ENCODE measurements at places on chromosomes 16 and 17.

DNA sequence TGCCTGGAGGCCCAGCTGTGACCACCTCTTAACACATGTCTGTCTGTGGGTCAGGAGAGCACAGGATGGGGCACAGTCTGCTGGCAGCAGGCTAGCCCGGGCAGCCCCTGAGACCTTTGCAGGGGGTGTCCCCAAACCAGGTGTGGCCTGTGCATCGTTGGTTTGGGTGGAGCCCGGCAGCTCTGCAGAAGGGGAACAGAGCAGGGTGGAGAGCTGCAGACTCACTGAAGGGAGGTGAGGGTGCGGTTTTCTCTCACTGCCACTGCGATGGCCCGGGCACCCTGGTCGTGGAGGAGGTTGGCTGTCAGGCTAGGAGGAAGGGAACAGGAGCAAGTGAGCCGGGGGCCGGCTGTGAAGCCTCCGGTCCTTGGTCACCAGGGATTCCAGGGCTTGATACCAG lies 28.8 kb downstream of the NLRC3 start:
- no peak overlapping the region for H3K27ac ChIP-seq
- H3K27me3 ChIP-seq: no peaks in the 10 kb centered on the region
- DNase-seq: no peak

DNA sequence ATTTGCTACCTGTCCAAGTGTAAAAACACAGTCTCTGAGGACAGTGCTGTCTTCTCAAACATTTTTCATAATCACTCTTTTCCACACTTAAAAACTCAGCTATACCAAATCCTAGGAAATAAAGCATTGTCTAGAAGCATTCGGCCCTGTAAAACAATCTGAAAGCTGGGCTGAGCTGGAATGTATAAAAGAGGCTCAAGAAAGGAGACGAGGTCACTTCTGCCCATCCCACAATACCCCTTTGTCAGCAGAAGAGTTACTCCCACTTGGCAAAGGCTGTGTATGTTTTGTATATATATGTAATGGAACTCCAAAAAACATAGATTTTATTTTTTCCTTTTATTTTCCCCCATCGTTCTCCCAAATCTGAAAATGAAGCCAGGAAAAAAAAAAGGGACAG lies 43.9 kb downstream of the STH start:
- no peak overlapping the region for H3K4me3 ChIP-seq
- DNase-seq: no peak
- H3K27ac ChIP-seq: no peak overlapping the region
- peaks cover 9% of the 10 kb centered on the region for H3K36me3 ChIP-seq

- peaks cover 20% of the 10 kb centered on the region for H3K4me1 ChIP-seq
- H3K27ac ChIP-seq: peak overlapping the region; percentile 88
- peak overlapping the region; percentile 63 for H3K4me3 ChIP-seq
- DNase-seq: no peak
- no peaks in the 10 kb centered on the region for H3K36me3 ChIP-seq
Observed at GRCh38 chr17:2042390-2042847, 597 bp downstream of the OVCA2 start.

DNA sequence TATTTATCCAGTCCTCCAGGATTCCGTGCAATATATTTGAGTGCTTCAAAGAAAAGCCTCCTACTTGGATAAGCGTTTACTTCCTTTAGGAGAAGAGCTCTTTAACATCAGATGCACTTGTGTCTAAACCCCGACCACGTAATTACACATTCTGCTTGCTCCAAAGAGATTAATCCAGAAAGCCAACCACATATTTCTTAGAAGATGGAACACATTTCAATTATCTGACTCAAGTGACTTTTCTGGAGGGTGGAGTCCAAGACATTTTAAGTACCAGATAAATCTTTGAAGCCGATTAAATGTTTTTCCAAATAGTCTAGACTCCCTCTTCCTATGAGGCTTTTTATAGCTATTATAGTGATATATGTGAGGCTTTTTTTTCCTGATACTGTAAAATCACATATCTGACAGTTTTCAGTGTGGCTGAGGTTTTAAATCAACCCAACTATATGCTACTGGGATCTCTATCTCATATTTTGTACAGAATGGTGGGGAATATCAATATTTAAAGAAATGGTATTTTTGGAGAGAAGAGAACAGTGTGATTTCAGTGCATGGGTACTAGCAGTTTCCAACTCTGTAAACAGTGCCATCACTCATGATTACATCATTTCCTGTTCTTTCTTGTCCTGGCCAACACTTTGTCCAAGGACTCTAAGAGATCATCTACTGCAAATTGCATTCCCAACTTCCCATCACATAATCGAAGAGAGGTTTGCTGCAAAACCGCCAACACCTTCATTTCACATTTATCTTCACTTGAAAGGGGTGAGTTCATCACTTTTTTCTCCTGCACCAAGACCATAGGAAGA lies 192.4 kb upstream of the HSBP1 start:
- no peak overlapping the region for H3K4me3 ChIP-seq
- DNase-seq: no peak
- no peak overlapping the region for H3K27ac ChIP-seq
- no peaks in the 10 kb centered on the region for H3K27me3 ChIP-seq
- no peaks in the 10 kb centered on the region for H3K4me1 ChIP-seq

DNA sequence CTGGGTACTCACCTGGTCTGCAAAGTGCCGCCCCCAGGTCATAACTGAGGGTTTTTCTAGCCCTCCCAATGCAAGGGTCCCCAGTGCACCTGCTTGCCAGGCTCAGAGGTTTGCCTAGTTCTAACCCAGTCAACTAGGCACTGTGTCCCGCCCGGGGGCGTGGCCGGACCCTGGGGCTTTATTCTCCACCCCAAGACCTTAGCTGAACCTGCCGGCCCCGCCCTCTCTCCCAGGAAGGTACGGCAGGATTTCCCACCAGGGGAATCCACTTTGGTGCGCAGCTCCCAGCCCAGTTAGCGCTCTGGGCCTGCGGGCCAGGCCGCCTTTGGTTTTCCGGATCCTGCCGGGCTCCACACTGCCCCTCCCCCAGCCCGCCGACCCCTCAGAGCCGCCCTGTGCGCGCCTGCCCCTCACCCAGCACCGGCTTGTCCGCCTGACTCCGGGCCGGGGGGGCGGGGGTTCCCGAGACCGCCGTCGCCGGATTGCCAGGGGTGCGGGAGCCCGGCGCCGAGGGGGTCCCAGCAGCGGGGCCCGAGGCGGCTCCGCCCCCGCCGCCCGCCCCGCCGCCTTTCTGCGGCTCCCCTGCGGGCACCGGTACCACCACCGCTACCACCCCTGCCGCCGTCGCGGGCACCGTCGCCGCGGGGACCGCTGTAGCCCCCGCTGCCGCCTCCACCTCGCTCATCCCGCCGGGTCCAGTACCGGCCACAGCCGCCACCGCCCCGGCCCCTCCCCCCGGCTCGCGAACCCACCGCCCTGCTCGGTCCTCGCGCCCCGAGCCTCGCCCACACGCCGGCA lies 424 bp downstream of the YBX2 start:
- peak overlapping the region; percentile 8 for H3K4me3 ChIP-seq
- no peaks in the 10 kb centered on the region for H3K4me1 ChIP-seq
- H3K27me3 ChIP-seq: no peaks in the 10 kb centered on the region
- DNase-seq: no peak
- no peaks in the 10 kb centered on the region for H3K36me3 ChIP-seq
- no peak overlapping the region for H3K27ac ChIP-seq

DNA sequence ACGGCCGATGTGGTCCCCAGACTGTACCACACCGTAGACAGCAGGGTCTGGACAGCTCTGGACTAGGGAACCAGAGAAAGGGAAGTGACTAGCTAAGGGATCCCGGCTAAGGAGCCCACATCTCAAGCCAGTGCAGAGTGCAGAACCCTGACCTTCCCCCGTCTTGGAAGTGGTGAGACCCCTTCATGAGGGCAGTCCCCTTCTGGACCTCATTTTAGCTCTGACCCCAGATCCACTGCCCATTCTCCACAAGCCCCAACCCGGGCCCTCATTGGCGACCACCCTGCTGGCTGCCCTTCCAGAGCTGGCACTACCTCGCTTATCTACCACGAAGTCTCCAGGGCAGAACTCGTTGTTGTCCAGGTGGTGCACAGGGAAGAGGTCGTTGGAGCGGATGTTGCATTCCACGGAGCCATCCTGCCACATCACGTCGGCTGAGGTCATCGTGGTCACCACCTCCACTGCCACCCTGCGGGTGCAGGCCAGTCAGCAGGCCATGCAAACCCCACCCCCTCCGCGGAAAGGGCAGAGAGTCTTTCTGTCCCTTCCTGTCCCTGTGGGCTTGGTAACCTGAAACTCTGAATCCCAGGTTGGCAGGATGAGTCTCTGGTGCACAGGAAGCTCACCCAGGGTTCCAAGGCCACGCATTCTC lies 14.2 kb downstream of the SPHK1 start:
- no peaks in the 10 kb centered on the region for H3K4me1 ChIP-seq
- H3K27ac ChIP-seq: no peak overlapping the region
- H3K36me3 ChIP-seq: peaks cover 95% of the 10 kb centered on the region
- no peak for DNase-seq
- H3K27me3 ChIP-seq: no peaks in the 10 kb centered on the region

GRCh38 chr17:68511671-68512246 lies 471 bp upstream of the PRKAR1A start:
- H3K36me3 ChIP-seq: no peaks in the 10 kb centered on the region
- peak overlapping the region; percentile 66 for H3K4me3 ChIP-seq
- peaks cover 27% of the 10 kb centered on the region for H3K4me1 ChIP-seq
- DNase-seq: peak; percentile 69

GRCh38 chr17:49690256-49690655 lies 12.4 kb upstream of the SPOP start:
- no peaks in the 10 kb centered on the region for H3K4me1 ChIP-seq
- peaks cover 4% of the 10 kb centered on the region for H3K27me3 ChIP-seq
- H3K36me3 ChIP-seq: no peaks in the 10 kb centered on the region
- no peak overlapping the region for H3K27ac ChIP-seq
- no peak for DNase-seq
- H3K4me3 ChIP-seq: no peak overlapping the region

DNA sequence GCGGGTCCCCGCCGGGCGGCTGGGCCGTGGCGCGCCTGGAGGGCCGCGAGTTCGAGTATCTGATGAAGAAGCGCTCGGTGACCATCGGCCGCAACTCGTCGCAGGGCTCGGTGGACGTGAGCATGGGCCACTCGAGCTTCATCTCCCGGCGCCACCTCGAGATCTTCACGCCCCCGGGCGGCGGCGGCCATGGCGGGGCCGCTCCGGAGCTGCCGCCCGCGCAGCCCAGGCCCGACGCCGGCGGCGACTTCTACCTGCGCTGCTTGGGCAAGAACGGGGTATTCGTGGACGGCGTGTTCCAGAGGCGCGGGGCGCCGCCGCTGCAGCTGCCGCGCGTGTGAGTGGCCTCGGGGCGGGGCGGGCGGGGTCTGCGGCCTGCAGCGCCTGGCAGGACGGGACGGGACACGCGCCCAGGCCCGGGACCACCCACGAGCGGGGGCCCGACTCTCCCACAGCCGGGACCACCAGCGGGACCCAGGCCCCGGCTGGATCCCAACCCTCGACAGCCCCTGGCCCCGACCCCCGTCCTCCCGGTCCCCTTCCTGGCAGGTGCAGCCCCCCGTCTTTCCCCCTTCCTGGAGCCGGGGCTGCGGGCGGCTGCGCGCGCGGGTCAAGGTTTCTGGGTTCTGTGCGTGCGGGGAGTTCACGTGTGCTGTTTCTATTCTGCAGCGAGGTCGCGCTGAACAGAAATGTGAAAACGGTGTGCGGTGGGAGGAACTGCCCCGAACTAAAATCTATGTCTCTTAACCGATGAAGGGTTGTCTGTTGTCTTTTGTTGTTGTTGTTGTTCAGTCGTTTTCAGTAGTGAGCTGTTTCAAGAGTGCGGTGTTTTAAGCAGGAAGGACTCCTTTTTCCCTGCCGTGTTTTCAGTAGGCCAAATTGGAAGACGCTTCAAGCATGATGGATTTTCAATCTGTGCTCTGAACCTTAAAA lies 705 bp downstream of the FOXK2 start:
- no peaks in the 10 kb centered on the region for H3K27me3 ChIP-seq
- peaks cover 25% of the 10 kb centered on the region for H3K4me1 ChIP-seq
- H3K27ac ChIP-seq: peak overlapping the region; percentile 83
- H3K36me3 ChIP-seq: no peaks in the 10 kb centered on the region

All from tibial nerve (tissue), 4 donors.